ENCODE measurements at places on chromosomes 11 and 22.

DNA sequence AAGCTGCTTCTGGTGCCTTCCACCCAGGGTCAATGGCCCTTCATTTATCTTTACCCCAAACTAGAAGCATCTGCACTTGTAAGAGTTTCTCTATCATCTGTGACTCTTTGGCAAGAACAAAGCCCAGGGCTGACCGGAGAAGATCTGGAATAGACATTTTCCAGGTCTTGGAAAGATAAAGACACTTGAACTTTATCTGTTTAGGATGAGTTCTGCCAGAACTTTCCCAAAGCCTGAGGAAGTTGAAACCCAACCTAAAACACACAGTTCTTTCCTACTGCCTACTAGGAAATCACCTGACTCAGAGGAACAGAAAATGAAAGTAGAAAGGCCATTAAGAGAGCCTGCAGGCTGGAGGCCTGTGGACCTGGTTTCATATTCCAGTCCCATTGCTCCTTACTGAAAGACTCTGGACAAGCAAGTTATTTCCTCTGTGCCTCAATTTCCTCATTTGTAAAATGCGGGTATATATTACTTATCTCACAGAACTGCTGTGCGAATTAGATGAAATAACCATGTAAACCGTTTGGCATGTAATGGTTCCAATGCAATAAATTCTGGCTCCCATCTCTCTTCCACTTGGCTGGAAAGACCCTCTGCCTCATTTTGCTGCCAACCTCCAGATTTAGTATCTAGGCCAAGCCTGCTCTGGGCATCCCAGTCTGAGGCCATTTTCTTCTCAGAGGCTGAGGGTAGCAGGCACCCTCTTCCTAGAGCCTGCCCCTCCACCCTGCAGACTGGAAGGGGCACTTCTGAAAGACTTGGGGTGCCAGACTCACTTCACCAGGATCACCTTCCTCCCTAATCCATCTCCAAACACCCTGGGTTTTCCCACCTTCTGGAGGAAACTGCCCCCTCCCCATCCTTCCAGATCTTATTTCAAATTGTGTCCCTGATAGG is 1.2 kb downstream of the UBE2L6 start:
- DNase-seq: no peak

- DNase-seq: no peak
Observed at GRCh38 chr11:107526197-107526596, 39.3 kb downstream of the ALKBH8 start.

- DNase-seq: no peak
Observed at GRCh38 chr11:14529951-14530350, 9.8 kb upstream of the PSMA1 start.

DNA sequence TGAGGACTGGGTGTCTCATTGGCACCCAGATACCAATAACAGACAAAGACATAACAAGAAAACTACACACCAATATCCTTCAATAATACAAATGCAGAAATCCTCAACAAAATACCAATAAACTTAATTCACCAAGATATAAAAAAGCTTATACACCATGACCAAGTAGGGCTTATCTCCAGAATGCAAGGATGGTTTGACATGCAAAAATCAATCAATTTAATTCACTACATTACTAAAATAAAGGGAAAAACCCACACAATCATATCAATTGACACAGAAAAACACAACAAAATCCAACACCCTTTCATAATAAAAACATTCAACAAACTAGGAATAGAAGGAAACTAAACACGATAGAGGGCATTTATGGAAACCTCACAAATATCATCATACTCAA is 40.6 kb downstream of the LHFPL7 start:
- DNase-seq: no peak

DNA sequence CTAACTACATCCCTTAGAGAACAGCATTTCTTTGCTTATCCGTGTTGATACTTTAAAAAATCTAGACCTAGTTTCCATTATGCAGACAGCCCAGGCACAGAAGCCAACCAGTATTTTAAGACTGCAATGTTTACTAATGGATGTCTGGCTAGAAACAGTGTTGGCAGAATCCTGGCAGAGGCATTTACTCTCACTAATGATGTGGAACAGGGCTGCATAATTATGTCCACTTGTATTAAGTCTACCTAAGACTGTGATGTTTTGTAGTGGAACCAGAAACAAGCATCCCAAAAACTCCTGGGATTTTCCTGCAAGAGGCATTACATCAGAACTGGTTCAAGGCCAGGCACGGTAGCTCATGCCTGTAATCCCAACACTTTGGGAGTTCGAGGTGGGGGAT is 50.2 kb upstream of the PICALM start:
- DNase-seq: no peak

DNA sequence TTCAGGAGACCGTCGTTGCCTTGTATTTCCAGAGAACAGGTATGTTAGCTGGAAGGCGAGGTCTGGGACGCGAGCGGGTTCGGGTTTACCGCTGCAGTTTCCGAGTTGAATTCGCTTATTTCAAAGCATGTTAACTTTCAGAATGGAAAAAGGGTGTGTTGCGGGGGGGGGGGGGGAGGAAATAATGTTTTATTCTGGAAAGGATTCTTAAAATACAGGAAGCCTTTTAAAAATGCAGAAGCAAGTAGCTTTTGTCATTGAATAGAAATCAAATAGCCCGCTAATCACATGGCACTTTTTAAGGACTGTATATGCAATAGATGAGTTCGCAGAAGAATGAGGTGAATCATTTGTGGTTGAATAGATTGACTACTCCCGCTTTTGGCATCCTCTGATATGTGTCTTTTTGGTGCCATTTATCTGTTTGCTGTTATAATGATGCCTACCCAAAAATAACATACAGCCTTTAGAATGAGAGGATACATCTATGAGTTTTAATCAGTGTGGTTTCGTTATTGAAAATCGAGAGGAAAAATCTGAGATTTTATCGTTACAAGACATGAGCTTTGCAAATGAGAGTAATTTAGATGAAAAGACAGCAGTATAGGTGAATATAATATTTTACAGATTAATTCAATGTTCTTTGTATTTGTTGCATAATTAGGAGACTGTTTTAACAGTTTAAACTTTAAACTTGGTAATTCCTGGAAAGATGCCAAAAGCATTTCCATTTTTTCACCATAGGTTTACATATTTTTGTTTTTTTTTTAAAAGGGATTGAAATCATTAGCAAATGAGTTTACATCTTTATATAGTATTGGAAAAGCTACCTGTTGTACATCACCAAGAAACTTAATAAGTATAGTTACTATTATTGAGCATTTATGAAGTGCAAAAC is 1.7 kb downstream of the PDE3B start:
- DNase-seq: no peak

DNA sequence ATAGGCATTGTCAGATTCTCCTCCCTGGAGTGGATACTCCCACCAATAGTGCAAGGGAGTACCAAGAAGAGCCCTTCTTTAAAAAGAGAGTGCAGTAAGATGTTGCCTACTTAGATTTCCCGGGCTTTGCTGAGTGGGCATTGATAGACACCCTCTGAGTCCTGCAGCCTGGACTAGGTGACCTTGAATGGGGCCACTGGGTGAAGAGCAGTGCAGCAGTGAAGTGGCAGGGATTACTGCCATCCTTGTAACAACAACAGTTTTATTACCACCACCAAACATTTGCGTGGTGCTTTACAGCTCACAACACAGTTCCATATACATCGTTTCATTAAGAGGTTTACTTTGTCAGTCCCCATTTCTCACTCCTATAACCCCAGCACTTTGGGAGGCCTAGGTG is 59.4 kb downstream of the MICAL2 start:
- DNase-seq: no peak

GRCh38 chr11:65698205-65698604 is 13.8 kb upstream of the KAT5 start:
- DNase-seq: no peak

GRCh38 chr11:23336961-23337360 is 476.7 kb upstream of the CCDC179 start:
- DNase-seq: no peak

- DNase-seq: peak; percentile 65
Observed at GRCh38 chr22:50269970-50270665, at the start of gene MAPK11. Gene MAPK11 (minus strand): TSS chr22:50270380. CDS start chr22:50270292, 88 bp downstream.

GRCh38 chr11:35250192-35250591 is 111.2 kb downstream of the CD44 start:
- DNase-seq: no peak

DNA sequence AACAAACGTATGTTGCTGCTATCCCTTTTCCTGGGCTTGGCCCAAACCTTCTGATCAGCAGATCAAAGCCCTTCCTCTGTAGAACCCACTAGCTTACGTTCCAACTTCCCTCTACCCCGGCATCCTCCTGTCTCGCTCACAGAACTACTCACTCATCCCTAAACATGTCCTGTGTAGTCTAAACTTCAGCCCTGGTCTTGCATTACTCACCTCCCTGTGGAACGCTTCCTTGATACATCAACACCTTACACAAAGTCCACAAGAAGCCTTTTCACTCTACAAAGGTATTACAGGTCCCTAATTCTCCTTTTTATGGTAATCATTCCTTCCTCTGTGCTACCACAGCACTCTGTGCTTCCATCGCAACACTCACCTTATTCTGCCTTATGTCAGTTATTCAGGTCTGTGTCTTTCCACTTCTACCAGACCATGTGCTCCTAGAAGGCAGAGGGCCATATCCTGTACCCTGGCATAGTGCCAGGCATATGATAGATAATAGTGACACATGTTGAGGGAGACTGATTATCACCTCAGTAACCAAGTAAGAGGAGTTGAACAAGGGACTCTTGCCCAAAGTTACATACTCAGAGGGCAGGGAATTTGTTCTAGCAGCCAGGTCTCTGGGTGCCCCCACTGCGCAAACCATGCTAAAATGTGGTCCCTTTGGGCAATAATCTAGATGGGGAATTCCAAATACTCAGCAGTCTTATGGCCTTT is 41.6 kb downstream of the USP35 start:
- no peak for DNase-seq

- DNase-seq: no peak
Observed at GRCh38 chr11:19511413-19512183, 201.0 kb upstream of the NAV2 start.

- no peak for DNase-seq
Observed at GRCh38 chr11:88098289-88098688, 77.0 kb downstream of the RAB38 start.

- no peak for DNase-seq
Observed at GRCh38 chr11:33227578-33228261, 29.5 kb upstream of the HIPK3 start.

DNA sequence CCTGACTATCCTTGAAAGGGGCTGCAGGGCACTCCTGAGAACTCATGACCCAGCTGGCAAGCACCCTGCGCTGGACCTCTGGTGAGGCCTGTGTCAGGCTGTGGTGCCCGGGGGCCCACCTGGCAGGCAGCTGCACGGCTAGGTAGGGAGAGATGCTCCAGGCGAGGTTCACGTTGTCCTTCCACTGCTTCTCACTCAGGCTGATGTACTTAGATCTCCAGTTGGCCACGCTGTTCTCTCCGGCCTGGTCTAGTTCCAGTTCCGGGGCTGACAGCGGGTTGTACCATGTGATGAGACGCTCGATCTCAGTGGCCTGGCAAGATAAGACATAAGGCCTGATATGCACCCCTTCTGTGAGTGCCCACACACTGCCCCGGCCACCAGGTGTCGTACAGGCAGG is 44.7 kb upstream of the SERPIND1 start:
- DNase-seq: no peak

GRCh38 chr22:21079493-21079892 is 33.7 kb downstream of the LRRC74B start:
- no peak for DNase-seq

DNA sequence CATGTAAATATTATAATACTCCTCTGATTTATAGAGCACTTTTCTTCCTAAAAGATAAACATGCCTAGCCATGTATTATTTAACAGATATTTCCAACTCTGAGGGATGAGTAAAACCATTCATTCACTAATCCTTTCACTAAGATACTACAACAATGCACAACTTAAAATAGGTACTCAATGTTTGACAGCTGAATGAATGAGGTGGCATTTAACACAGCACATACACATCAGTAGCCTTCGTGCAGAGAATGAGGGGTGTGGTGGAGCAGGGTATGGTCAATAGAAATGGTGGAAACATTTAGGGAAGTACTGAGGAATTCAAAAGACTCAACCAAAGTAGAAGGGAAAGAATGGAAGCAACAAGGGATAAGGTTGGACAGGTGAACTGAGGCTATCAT is 46.7 kb upstream of the MTNR1B start:
- no peak for DNase-seq

GRCh38 chr11:9380773-9381172 is 3.7 kb upstream of the IPO7 start:
- DNase-seq: no peak

DNA sequence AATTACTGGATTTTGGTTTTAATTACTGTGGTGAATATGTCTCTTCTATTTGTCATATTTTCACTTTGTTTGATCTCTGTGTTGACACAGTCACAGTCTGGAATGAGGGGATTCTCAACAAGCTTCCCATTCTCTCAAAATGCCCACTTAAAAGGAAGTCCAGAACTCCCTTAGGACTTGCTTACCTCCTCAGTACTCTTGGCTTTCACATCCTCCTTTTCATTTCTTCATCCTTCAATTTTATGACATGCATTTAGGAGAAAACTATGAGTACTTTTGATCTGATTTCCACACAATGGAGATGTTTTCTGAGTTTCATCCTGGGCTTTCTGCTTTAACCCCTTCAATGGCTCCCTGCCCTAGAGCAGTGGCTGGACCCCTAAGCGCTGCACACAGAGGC is 49.3 kb upstream of the FLI1 start:
- no peak for DNase-seq

GRCh38 chr22:31637891-31638618 is 24.0 kb downstream of the PISD start:
- no peak for DNase-seq

DNA sequence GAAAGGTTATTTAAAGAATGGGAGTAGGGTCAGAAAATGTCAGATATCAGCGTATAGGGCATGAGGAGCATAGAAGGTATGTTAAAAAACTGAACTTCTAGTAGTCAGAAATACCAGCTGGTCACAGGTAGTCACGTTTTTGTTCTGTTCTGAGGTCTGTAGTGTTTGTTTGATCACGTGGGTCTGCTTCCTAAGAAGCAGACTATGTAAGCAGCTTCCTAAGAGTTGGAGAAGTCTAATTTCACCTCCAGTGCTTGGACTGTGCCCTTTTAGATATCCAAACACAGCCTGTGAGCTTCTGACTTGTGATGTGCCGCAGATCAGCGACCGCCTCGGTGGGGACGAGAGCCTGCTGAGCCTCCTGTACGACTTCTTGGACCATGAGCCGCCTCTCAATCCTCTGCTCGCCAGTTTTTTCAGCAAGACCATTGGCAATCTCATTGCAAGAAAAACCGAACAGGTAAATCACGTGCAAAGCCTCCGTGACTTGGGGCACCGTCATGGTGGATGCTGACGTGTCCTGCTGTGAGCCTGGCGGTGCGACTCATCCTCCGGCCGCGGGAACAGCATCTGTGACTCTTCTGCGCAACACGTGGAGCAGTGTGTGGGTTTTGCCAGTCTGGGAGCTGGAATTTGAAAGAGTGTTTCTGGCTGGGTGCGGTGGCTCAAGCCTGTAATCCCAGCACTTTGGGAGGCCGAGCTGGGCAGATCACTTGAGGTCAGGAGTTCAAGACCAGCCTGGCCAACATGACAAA is 63.5 kb downstream of the PPP6R2 start:
- no peak for DNase-seq

DNA sequence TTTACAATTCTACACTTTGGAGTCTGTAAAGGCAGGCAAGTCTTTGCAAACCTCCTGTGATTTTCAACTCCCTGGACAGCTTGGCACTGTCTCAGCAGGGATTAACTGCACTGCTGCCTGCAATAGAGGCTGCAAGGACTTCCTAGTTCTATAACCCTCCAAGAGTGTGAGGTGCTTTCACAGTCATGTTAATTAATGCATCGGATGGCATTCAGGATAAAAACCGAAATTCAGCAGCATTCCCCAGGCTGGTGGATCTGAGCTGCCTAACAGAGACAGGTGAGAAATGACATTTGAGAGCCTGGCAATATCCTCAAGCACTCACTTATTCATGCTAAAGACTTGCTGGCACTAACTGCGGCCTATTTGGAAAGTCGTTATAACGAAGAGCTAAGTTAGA is 85.0 kb downstream of the LARGE1 start:
- no peak for DNase-seq
